Activated CD8-positive, alpha-beta T cell treated with anti-CD3 and anti-CD28 coated beads, Interleukin-2, amount 10 ng/mL, durations not matched to agents 7 days and 5 days (primary cell): ENCODE measurements at places on chromosomes 7 and 10. TPM values are rescaled to one million over a fixed set of nuclear protein-coding genes. Genes with fewer than 3 reads are reported as not detected.

DNA sequence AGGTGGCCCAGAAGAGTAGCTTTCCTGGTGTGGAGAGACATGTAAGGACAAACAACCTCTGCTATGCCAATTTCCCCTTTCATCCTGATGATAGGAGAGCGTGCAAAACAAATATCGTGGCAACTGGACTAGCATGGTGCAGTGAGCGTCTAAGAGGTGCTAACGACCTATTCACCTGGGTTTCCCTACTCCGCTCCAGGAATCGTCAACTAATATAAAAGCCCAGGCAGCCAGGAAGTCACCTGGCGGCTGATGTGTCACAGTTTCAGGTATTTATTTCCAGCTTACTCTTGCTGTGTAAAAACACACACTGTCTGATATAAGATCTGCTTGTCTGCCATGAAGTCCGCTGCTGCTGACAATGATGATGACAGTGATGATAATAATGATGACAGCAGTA is 56.5 kb upstream of the EFCAB10 start:
- H3K27me3 ChIP-seq, result no peaks in the 10 kb centered on the region
- no peaks in the 10 kb centered on the region for H3K4me1 ChIP-seq
- H3K4me3 ChIP-seq, result no peak overlapping the region
- H3K36me3 ChIP-seq, result no peaks in the 10 kb centered on the region
- DNase-seq, result no peak

GRCh38 chr7:143499743-143500348 is 22.2 kb downstream of the TAS2R41 start:
- DNase-seq, result no peak
- no peak overlapping the region for H3K27ac ChIP-seq
- H3K27me3 ChIP-seq, result no peaks in the 10 kb centered on the region
- H3K4me3 ChIP-seq, result no peak overlapping the region
- H3K4me1 ChIP-seq, result no peaks in the 10 kb centered on the region

DNA sequence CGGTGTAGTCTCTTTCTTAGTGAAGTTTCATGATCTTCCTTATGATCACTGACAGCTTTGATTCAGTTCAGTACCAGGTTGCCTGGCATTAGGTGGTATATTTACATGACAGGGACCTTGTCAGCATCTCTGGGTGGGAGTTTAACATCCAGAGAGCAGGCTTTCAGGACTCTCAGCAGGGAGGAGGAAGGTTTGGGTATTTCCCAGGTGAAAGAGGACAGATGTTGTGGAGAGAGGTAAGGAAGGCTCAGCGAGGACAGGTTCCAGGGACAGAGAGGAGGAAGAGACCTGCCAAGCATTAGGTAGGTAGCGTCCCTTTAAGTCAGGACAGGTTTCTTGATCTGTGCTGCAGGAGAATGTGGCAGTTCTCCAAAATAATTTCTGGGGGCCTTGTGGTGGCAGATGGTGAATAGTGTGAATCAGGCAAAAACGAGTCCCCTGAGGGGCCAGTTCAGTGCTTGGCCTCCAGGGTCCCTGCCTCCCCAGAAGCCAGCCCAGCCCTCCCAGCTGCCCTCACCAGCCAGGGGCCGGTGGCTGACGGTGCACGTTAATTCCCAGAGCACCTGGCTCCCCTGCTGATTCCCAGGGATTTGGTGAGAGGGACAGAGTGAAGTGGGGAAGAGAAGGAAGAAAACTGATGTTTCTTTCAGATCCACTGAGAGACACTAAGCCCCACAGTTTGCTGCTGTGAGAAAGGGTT is 82.0 kb downstream of the VWC2 start:
- H3K4me3 ChIP-seq, result no peak overlapping the region
- H3K36me3 ChIP-seq, result no peaks in the 10 kb centered on the region
- H3K27me3 ChIP-seq, result no peaks in the 10 kb centered on the region

DNA sequence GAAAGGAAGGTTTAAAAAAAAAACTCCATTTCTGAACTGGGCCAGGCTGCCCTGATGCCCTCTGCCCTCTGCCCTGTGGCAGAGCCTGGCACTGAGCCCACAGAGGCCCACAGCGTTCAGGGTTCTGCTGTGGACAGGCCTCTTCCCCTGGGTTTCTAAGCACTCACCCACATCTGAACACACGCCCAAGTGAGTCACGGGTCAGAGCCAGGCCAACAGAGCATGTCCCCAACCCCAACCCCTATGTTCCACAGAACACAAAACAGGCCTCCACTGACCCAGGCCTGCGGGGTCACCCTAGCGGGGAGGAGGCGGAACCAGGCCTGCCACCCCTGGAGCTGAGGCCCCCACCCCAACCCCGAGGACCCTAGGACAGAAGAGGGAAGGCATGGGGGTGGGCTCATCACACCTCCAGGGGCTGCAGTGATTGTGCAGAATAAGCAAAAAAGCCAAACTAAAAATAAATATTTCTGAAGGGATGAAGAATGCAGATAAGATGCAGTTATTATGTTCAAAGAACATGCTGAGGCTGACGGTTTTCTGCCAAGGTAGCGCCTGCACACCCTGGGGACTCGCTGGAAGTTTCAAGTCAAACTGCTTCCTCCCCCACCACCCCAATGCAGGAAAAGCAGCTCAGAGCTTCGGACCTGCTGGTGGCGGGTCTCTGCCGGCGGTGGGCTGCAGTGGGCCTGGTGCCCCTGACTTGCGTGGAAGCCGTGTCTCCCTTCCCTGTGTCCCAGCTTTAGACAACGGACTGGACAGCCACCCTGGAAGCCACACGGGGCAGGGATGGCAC is 5.4 kb downstream of the WDR86 start:
- peaks cover 13% of the 10 kb centered on the region for H3K27me3 ChIP-seq
- H3K4me1 ChIP-seq, result peaks cover 20% of the 10 kb centered on the region
- DNase-seq, result no peak
- H3K36me3 ChIP-seq, result no peaks in the 10 kb centered on the region
- H3K4me3 ChIP-seq, result no peak overlapping the region
- no peak overlapping the region for H3K27ac ChIP-seq

GRCh38 chr7:48004032-48004431 is 24.6 kb upstream of the HUS1 start:
- peaks cover 5% of the 10 kb centered on the region for H3K27me3 ChIP-seq
- DNase-seq, result no peak
- no peaks in the 10 kb centered on the region for H3K4me1 ChIP-seq
- H3K4me3 ChIP-seq, result no peak overlapping the region

The EFCAB10 gene
- total RNA-seq, result not detected

DNA sequence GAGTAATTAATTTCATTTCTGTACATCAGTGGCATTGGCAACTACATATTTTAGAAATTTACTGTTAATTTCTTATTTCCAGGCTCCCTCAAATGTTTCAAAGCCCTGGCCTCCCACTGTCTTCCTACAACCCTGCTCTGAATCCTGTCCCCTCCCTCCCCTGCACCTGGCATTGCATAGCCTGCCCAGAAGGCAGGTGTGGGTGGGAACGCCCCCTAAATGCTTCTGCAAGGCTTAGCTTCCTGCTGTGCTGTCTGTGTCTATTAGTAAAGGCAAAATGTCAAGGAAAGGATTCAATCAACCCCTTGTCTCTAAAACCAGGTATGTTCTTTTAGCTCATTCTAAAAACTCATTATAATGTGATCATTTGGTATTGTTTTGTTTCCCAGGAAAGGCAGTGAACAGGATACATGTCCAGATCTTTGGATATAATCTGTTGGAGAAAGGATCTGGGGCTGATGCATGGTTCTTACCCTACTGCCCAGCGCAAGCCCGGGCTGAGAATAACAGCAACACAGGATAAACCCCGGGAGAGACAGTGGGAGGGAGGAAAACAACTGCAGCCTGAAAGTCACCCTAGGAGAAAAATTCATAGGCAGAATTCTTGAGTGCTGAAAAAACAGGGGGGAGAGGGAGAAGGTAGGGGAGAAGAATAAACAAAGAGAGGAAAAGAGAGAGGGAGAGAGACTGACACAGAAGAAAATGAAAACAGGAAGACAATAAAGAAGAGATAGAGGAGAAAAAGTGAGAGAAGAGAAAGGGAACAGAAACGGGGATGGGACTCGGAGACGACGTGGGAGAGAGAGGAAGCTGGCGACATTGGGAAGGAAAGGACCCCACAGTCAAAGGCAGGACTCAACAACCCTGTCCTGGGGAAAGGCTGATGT is 589 bp downstream of the ZNF488 start:
- peaks cover 37% of the 10 kb centered on the region for H3K27me3 ChIP-seq
- no peak for DNase-seq
- H3K4me3 ChIP-seq, result peak overlapping the region; percentile 76
- no peak overlapping the region for H3K27ac ChIP-seq
- H3K4me1 ChIP-seq, result peaks cover 32% of the 10 kb centered on the region

The DMBT1 gene
- total RNA-seq, result not detected

GRCh38 chr10:59606551-59606961 is 103.1 kb downstream of the SLC16A9 start:
- no peak for DNase-seq
- H3K27ac ChIP-seq, result no peak overlapping the region
- H3K36me3 ChIP-seq, result no peaks in the 10 kb centered on the region

DNA sequence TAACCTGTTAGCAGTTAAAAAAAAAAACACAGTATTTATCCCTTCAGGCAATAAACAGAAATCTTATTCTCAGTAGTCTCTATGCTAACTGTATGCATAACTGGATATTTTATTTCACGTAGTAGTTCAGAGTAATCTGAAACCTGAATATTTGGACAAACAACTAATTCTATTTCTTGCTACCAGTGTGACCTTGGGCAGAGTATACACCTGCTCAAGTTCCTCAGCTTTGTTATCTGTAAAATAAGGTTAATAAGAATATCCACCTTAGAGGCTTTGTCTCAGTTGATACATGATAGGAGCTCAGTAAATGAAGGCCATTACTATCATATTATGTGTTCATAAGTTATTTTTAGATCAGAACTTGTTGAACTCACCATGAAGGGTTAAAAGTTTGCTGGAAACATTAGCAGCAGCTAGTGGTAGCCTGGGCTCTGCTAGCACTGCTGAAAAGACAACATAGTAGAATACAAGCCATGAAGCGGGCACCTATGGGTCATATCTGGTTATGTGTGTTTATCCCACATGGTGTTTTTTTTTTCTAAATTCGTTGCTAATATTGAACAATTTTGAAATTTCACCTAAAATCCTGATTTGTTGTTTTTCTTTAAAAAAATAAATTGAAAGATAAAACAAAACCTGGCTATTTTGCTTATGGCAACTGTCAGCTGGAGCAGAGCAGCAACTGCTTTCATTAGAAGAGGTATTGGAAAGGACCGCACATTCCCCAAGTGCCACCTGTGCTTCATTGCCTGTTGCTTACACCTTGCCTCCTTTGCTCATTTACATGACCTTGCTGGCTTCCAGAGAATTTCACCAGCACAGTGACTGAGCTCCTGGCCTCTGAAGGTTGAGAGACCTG is 303.0 kb downstream of the PRKG1 start:
- no peaks in the 10 kb centered on the region for H3K36me3 ChIP-seq
- H3K27ac ChIP-seq, result no peak overlapping the region
- no peak overlapping the region for H3K4me3 ChIP-seq
- H3K4me1 ChIP-seq, result no peaks in the 10 kb centered on the region

- H3K27ac ChIP-seq, result no peak overlapping the region
- no peaks in the 10 kb centered on the region for H3K36me3 ChIP-seq
- H3K4me3 ChIP-seq, result no peak overlapping the region
- DNase-seq, result no peak
- H3K4me1 ChIP-seq, result no peaks in the 10 kb centered on the region
- no peaks in the 10 kb centered on the region for H3K27me3 ChIP-seq
Measured at GRCh38 chr10:85786401-85786899, 580.1 kb downstream of the GRID1 start.

The NEBL gene
- not detected for total RNA-seq

- peaks cover 33% of the 10 kb centered on the region for H3K4me1 ChIP-seq
- H3K27me3 ChIP-seq, result no peaks in the 10 kb centered on the region
- no peak for DNase-seq
- peaks cover 3% of the 10 kb centered on the region for H3K36me3 ChIP-seq
Measured at GRCh38 chr10:69649786-69650550, 19.9 kb downstream of the FAM241B start.

GRCh38 chr10:43864656-43865055 is 216.0 kb upstream of the ZNF32 start:
- no peak overlapping the region for H3K27ac ChIP-seq
- H3K27me3 ChIP-seq, result peaks cover 12% of the 10 kb centered on the region
- H3K4me1 ChIP-seq, result peaks cover 6% of the 10 kb centered on the region
- DNase-seq, result no peak
- H3K36me3 ChIP-seq, result no peaks in the 10 kb centered on the region
- no peak overlapping the region for H3K4me3 ChIP-seq

The CYP26C1 gene
- total RNA-seq, result 0.11 TPM

The COG5 gene
- total RNA-seq, result 31.8 TPM

GRCh38 chr10:49170632-49171325 is 17.4 kb downstream of the TMEM273 start:
- H3K4me1 ChIP-seq, result peaks cover 29% of the 10 kb centered on the region
- peaks cover 3% of the 10 kb centered on the region for H3K27me3 ChIP-seq
- no peaks in the 10 kb centered on the region for H3K36me3 ChIP-seq

- no peaks in the 10 kb centered on the region for H3K36me3 ChIP-seq
- no peaks in the 10 kb centered on the region for H3K4me1 ChIP-seq
- H3K4me3 ChIP-seq, result no peak overlapping the region
Measured at GRCh38 chr7:17497136-17497535, 198.7 kb downstream of the AHR start.

- H3K27ac ChIP-seq, result no peak overlapping the region
- H3K4me1 ChIP-seq, result no peaks in the 10 kb centered on the region
- H3K36me3 ChIP-seq, result no peaks in the 10 kb centered on the region
- no peak for DNase-seq
- H3K4me3 ChIP-seq, result no peak overlapping the region
Measured at GRCh38 chr7:28354601-28355402, 57.5 kb upstream of the CREB5 start.

GRCh38 chr10:66350622-66351399 is 575.0 kb upstream of the LRRTM3 start:
- no peaks in the 10 kb centered on the region for H3K36me3 ChIP-seq
- H3K27ac ChIP-seq, result no peak overlapping the region
- H3K27me3 ChIP-seq, result no peaks in the 10 kb centered on the region
- no peaks in the 10 kb centered on the region for H3K4me1 ChIP-seq
- no peak for DNase-seq

- H3K4me3 ChIP-seq, result no peak overlapping the region
- peaks cover 29% of the 10 kb centered on the region for H3K4me1 ChIP-seq
- DNase-seq, result no peak
- no peaks in the 10 kb centered on the region for H3K27me3 ChIP-seq
- peaks cover 20% of the 10 kb centered on the region for H3K36me3 ChIP-seq
Measured at GRCh38 chr10:17038627-17039026, 91.0 kb downstream of the CUBN start.

The GIMAP1 gene
- 19.0 TPM for total RNA-seq

The GDF10 gene
- not detected for total RNA-seq

The OR9A2 gene
- not detected for total RNA-seq

DNA sequence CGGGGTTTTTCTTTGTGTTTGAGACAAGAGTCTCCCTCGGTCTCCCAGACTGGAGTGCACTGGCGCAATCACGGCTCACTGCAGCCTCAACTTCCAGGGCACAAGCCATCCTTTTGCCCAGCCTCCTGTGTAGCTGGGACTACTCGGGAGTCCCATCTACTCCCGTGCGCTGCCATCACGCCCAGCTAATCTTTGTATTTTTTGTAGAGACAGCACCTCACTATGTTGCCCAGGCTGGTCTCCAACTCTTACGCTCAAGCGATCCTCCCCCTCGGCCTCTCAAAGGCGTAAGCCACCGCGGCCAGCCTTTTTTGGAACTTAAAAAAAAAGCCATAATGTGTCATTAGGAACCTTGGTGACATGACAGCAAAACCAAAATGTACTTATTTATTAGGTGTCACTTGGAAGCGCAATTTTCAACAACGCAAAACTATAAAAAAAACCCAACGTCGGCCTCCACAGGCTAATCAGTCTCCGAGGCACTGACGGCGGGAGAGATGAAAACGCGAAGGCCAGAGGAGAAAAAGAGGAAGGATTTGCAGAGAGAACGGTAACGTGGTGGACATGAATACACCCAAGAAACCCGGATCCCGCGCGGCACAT is 911 bp upstream of the HNRNPH3 start:
- peaks cover 38% of the 10 kb centered on the region for H3K4me1 ChIP-seq
- H3K4me3 ChIP-seq, result peak overlapping the region; percentile 98
- no peak for DNase-seq
- H3K27ac ChIP-seq, result peak overlapping the region; percentile 100
- H3K36me3 ChIP-seq, result peaks cover 33% of the 10 kb centered on the region
- no peaks in the 10 kb centered on the region for H3K27me3 ChIP-seq
